ENCODE measurements at places on chromosomes 6 and 20.

- DNase-seq = no peak
These were observed 160.9 kb downstream of the DTNBP1 start for GRCh38 chr6:15501826-15502445.

DNA sequence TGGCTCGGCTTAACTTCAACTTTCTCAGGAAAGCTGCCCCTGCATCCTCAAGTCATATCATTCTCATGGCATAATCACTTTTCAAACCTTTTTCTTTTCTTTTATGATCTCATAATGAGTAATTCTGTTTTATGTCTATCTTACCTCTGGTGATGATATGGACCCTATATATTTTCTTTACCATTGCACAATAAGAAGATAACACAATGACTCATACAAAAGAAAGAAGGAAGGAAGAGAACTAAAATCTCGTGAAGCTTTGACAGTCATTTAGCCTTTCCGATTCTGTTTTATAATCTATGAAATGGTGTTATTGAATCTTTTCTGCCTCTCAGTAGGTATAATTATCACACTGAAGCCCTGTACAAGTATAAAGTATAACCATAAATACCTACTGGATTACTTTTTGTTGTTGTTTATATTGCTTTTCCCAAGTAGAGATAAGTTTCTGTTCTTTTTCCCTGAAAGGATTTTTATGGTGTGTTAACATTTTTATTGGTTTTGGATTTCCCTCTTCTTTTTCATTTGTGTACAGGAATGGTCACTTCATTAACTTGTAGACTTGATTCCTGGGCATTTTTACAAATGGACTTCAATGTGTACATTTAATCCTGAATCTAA is 300.9 kb downstream of the LAMA2 start:
- DNase-seq = no peak

DNA sequence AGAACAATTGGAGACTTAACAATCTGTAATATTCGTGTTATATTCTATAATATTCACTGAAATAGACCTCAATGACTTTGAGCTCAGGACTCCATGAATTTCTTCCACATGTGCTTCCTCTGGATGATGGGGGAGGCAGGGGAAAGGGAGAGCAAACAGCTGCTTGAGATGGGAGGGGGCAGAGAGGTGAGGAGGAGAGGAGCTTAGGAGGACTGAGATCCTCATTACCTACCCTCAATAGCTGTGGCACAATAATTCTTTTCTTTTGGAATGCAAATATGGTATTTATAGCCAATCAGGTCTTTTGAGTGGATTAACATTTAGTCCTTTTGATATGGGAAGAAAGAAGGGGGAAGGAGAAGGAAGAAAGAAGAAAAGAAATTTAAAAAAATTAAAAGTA is 64.1 kb upstream of the ZNF217 start:
- no peak for DNase-seq

DNA sequence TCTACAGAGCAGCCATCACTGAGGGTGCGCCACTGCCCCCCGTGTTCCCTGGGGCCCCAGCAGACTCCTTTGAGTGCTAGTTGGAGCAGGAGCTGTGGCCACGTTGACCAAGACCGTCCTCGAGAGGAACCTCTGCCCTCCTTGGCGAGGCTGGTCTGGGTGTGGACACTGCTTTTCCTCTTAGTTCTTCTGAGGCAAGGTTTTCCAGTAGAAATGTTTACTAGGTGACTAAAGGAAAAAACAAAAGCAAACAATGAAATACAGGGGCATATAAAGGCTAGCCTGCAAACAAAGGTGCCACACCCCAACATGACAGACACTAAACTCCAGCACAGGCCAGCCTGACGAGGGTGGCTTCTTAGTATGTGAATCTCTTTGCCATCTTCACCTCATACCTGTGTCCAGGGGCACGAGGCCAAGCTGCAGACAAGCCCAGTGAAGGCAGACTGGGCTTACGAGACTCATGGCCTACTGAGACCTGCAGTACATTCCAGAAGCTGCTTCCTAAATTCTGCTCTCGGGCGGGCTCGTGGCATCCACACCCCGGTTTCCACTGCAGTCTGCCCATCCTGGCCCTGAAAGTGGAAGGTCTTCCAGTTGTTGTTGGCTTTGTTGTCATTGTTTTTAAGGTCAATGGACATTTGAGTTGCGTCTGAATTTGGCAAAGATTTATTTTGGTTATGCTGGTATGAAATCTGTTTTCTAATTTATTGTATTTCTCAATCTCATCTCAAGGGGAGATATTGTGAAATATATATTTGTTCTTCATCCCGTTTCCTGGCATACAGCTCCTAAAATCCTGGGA is 39.2 kb downstream of the FAM50B start:
- no peak for DNase-seq

DNA sequence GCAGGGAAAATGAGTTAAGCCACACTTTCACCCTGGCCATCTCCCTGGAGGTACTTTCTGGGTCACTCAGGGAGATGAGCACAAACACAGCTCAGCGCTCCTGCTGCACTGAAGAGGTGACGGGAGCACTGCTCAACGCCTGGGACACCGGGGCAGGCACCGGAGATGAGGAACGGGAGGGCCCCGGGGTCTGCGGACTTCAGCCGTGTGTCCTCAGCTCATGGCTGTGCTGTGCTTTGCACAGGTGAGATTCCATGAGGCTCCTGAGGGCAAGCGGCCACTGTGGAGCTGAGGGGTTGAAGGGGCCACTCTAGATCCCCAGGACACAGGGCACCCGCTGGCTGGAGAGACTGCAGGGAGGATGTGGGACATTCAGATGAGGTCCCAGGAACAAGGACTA is 234.2 kb upstream of the EXOC2 start:
- no peak for DNase-seq

DNA sequence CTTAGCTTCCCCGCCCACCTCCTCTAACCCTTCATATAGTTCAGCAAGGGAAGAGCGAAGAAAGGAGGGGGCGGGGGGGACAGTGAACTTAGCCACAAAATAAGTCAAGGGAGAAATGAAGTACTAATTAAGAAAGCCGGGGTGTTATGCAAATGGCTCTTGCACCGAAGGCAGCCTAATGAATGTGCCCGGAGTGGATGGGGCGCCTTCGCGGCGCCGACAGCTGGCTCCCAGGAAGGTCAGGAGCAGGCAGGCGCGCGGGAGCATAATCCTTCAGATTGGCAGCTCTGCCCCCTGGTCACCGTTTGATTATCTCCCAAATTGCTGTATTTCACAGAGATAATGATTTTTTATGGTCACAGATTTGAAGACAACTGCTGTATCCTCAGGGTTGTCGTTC is 395.1 kb downstream of the TFAP2B start:
- DNase-seq = no peak

All from stimulated activated CD4-positive, alpha-beta T cell treated with anti-CD3 and anti-CD28 coated beads, Interleukin-1b, Interleukin-23, amount 100 ng/mL, for 24 hours (primary cell).